Kidney glomerular epithelial cell (primary cell): ENCODE measurements at places on chromosomes 16 and 17.
A peak's percentile ranks its signal among the peaks of the same experiment; 100 is the strongest.

- no peak for DNase-seq
Measured at GRCh38 chr17:61410141-61411010, 10.7 kb downstream of the TBX2 start.

GRCh38 chr17:42132941-42133340 lies 10.3 kb downstream of the HSPB9 start:
- DNase-seq: peak; percentile 83

GRCh38 chr16:70788668-70789594 lies 12.0 kb downstream of the VAC14 start:
- peak; percentile 68 for DNase-seq

DNA sequence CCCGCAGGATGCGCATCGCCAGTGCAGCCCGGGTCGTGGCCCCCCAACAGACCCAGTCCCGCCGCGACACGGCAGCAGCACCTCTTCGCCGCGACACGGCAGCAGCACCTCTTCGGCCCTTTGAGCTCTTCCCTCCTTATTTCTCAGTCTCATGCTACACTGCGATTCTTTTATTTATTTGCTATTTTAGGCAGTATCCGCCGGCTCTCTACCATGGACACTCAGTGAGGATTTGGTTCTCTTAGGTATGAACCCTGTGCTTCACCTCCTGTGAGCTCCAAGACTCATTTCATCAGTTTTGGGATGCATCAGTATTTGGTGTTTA lies 8.3 kb upstream of the MAP2K3 start:
- DNase-seq: no peak

GRCh38 chr16:54633943-54634362 lies 296.7 kb upstream of the IRX5 start:
- no peak for DNase-seq

- no peak for DNase-seq
Measured at GRCh38 chr16:24844101-24845030, 1.4 kb upstream of the SLC5A11 start.

DNA sequence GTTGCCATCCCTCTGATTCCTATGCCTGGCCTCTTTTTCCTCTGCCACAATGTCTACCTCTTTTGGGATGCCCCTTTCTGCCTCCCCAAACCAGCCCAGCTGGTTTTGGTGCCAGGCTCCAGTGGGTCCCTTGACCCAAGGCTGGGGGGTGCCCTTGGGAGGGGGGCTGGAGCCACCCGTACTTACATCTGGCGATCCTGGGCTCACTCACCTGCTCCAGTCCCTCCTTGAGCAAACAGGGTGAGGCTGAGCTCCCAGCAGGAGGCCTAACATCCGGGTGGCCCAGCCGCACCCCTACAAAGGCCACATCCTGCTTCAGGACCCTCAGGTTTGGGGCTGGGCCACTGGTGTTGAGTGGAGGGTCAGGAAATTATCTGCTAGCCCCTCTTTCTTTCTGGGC lies 1.2 kb downstream of the ERN2 start:
- no peak for DNase-seq

DNA sequence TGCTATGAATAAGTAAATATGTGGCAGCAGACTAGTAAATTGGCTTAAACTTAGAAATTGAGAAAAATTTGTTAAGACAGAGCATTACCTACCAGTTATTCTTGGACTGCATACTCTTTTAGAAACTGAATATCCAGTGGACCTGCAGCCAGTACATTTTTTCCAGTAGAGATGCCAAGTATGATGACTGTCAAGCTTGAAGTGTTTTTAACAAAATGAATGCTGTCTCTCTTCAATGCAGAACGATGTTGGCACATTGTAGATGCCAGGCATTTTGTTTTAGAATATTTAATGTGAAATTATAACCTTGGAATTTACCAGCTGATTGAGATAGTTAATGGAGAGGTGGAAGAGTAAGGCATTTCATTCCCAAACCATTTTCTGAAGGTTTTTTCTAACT lies 52.5 kb downstream of the NFAT5 start:
- no peak for DNase-seq

- DNase-seq: no peak
Measured at GRCh38 chr16:55292491-55292890, 31.5 kb upstream of the IRX6 start.

- DNase-seq: no peak
Measured at GRCh38 chr16:84917492-84917891, 93.8 kb downstream of the ZDHHC7 start.

DNA sequence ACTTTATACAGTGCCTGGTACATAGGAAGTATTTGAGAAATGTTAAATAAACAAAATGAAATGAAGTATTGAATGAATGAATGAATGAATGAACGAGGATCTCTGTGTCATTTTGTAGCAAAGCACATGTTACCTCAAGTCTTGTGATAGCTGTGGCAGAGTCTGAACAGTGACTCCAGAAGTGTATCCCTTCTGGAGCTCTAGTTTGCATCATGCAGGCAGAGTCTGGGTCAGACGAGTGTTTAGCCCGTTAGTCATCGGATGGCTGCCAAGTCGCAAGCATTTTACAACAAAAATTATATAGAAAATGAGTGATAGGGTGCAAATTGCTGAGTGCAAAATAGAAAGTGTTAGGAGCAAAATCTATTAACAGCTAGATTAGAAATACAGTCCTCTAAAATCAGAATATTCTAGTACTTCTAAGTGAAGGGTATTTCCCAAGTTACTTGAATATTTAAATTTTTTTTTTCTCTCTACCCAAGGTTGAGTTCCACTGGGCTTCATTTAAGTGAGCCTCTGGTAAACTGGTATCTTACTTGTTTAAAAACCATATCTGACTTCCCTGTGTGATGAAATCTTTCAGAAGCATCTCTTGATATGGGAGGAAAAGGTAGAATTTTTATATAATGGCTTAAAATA lies 113.3 kb downstream of the FTO start:
- DNase-seq: peak; percentile 64

DNA sequence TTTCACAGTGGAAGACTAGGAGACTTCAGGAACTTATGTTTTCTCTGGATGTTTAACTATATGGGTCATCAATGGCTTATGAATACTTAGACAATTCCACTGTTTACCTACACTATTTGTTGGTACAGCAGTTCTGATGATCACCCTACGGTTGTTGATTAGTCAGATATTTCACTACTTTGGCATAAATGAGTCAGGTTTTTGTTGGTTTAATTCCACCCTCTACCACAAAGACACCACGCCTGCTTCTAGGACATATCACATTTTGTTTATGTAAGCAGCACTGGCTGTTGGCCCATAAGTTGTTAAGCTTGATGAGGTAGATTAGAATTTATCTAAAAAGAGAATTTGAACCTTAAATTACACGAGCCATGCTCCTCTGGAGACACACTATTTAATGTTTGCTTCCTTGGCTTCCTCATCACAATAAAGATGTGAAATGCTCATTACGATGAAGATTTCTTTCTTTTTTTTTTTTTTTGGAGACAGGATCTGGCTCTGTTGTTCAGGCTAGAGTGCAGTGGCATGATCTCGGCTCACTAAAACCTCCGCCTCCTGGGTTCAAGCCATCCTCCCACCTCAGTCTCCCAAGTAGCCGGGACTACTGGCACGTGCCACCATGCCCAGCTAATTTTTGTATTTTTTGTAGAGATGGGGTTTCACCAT lies 4.3 kb downstream of the GDE1 start:
- DNase-seq: peak; percentile 5

DNA sequence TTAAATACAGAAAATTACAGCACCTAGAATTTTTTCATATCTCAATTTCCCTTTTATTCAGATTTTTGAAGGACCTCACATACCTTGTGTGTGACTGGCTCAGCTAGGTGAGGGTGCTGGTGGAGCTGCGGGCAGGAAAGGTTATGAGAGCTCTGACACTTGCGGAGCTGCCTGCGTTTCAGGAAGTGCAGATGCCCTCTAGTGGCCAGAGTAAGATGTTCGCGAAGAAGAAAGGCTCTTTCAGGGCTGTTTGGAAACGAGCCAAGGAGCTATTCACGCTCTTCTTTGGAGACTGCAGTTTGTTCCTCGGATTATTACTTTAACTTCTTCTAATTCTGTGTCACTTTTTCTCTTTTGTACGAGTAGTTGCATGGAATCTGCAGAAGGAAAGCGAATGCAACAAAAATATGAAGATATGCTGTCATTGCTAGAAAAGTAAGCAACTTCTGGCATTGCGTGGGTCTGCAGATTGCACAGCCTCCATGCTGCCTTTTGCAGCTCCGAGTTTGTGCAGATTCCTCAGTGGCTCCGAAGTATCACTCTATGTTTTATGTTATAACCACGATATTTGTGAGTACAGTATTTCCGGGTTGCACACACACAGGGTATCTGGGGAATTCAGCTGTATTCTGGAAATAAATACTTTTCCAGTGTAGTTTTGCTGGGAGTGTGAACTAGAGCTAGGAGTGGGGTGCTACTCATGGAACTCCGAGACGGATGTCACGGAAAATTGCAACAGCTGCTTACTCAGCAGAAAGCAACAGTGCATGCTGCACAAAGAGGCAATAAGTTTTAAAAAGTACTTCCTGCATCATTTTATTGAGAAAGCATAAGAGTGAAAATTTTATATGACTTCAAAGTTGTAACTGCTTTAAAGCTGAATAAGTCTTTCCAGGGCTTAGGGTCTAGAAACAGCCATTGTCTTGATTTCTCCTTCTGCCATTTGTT lies 46.3 kb downstream of the DNAH9 start:
- DNase-seq: peak; percentile 84

DNA sequence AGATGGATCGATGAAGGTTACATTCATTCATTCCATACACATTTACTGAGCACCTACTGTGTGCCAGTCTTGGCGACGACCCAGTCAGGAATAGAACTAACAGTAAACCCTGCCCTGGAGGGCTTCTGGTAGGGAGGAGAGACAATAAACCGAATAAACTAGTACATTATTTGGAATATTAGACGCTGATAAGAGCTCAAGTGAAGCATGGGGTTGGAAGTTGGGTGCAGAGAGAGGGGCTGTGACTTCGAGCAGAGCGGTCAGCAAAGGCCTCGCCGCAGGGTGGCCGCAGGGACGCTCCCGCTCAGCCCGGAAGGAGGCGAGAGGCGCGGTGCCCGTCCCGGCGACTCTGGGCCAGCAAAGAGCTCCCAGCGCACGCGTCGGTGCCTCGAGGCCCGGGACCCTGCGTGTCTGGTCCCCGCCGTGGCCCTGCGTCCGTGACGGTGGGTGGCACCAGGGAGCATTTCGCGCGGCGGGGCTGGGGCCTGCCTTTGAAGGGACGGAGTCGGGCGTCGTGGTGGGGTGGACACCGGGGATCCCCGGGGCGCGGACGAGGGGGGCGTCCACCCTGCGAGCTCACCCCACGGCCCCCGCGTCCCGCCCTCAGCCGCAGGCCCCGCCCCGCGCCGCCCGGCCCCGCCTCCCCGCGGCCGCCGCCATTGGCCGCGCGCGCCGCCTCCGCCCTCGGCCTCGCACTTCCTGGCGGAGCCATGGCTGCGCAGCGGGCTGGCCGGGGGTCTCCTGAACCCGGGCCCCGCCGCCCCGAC lies at the start of gene KLHL36:
Gene KLHL36 (plus strand): TSS at position 684 of the 767 bp plus-strand sequence. CDS start 2,357 bp downstream, outside the sequence.
- peak; percentile 29 for DNase-seq

GRCh38 chr16:19860166-19861041 lies 24.2 kb downstream of the GPRC5B start:
- peak; percentile 97 for DNase-seq

- DNase-seq: no peak
Measured at GRCh38 chr16:520847-521246, 6.7 kb upstream of the CAPN15 start.

- DNase-seq: no peak
Measured at GRCh38 chr17:31147507-31148202, 52.9 kb downstream of the NF1 start.

DNA sequence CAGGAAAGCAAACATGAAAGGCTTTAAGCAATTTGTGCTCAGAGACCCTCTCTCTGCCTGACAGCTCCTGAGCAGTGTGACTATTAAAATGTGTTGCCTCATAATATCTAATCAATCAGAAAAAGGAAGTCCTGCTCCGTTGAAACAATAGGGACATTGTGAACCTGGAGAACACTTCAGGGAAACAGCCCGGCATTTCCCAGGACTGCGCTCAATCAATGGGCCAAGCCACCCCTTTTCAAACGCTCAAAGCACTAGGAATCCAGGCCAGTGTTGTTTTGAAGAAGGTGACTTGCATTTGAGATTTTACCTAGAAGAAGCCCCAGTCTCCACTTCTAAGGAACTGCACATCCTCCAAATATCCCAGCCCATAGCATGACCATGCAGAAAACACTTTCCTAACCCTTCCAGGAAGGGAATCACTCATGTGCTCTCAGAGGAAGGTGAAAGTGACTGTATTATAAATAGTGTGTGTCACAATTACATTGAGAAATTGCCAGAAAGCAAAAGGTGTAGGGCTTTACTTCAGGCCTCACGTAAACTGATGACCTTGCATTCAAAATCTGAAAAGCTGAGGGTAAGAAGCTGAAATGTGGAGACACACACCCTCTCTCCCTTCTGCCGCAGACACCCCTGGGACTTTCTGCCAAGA lies 19.4 kb downstream of the CDRT4 start:
- DNase-seq: no peak

GRCh38 chr16:56332464-56333079 lies 92.8 kb downstream of the AMFR start:
- DNase-seq: peak; percentile 47

GRCh38 chr17:59234631-59235030 lies 14.3 kb downstream of the GDPD1 start:
- no peak for DNase-seq

GRCh38 chr17:66665194-66665593 lies 169.7 kb upstream of the CACNG5 start:
- DNase-seq: peak; percentile 6

GRCh38 chr17:78127239-78127887 lies 1.2 kb downstream of the TMC6 start:
- DNase-seq: no peak

DNA sequence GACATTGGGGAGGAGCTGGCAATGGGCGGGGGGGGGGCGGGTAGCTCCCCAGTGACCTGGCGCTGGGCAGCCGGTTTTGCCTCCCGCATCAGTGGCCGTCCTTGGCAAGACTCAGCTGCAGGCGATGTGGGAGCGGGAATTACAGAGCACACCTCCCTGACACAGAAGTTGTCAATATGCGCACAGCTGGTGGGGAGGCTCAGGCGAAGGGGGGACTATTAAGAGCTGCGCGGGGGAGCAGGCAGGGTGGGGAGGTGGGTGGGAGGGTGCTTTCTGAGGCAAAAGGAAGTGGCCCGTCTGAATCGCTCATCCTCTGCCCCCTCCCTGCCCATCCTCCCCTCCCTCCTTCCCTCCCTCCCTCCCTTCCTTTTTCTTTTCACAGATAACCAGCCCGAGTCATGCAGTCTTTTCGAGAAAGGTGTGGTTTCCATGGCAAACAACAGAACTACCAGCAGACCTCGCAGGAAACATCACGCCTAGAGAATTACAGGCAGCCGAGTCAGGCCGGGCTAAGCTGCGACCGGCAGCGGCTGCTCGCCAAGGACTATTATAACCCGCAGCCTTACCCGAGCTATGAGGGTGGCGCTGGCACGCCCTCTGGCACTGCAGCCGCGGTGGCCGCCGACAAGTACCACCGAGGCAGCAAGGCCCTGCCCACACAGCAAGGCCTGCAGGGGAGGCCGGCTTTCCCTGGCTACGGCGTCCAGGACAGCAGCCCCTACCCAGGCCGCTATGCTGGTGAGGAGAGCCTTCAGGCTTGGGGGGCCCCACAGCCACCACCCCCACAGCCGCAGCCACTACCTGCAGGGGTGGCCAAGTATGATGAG lies 44.0 kb downstream of the SREBF1 start:
- DNase-seq: peak; percentile 78

GRCh38 chr16:26214581-26215174 lies 522.9 kb downstream of the HS3ST4 start:
- no peak for DNase-seq

- no peak for DNase-seq
Measured at GRCh38 chr17:42475835-42476234, 17.2 kb downstream of the ATP6V0A1 start.

GRCh38 chr17:13004336-13004735 lies 13.5 kb downstream of the ELAC2 start:
- DNase-seq: no peak
